ENCODE measurements at places on chromosomes 4 and X.

DNA sequence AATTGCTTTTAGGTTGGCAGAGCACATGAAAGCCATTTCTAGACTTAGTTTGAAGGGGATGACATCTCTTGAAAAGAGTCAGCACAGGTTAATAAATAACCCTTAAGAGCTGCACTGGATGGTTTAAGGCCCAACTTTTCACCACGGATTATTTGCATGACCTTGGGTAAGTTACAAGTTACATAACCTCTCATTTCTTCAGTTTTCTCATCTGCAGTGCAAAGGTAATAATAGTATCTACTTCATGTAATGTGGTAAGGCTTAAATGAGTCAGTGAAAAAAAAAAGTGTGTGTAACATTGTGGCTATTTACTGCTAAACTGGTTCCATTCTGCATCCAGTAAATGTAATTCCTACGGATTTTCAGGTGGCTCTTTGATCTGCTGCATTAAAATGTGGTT, 715.8 kb downstream of the CCSER1 start:
- no peak for DNase-seq

DNA sequence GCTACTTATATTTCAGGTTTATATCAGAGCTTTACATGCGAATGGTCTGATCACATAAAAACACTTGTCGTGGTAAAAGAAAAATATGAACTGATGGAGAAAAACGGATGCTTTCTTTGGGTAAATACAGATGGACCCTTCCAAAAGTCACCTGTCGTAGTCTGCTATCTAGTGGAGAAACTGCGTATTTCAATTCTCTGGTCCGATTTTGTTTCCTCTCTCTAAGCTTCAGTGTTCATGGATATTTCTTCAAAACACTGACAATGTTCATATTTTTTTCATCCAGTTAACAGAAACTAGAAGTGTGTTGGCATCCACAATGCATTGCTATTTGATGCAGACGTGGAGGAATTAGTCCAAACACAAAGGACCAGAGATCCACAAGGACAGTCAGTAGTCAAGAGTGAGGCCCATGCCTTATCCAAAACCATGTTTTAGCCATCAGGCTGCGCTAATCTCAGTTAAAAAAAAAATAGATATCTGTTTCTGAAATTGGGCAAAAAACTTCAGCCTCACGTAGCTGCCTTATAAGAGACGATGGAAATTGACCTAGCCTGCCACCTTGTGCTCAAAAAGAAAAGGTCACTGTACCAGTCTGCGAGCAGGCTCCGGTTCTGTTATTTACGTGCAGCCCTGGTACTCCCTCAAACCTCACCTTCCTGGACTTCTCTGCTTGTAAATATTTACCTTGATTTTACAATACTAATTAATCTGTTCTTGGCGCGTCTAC, 16.0 kb downstream of the MEPE start:
- no peak for DNase-seq

DNA sequence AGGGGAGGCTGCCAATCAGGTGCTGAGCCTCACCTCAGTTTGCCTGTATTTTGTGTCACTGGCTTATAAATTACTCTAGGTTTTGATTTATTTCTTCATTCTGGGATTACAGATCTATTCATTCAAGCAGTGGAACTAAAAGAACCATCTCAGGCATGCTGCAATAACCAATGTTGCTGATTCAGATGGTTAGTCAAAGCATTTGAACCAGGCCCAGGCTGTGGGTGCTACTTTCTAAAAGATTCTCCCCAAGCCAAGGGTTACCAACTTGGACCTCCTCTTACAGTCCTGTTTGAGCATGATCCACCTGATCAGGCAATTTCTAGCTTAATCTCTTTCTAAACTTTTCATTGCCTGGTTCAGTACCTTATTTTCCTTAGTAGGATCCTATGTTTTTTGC, 67.2 kb downstream of the TMEM131L start:
- DNase-seq: no peak

DNA sequence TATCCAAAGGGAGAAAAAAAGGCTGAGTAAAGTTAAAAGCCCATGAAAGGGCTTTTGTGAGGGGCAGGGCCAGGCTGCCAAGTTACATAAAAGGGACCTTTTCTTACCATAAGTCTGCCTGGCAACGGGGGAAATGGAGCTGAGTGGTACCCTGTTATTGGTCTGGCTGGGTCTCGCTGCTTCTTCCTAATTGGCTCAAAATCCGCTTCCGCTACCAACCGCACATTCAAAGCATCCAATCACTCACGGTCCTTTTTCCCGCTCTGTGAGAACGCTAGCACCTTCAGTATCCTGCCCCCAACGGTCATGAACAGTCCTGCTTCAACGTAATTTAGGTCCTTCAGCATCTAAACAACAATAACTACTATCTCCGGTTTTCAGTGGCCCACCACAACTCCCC, 611 bp downstream of the TEX11 start:
- DNase-seq: no peak

GRCh38 chr4:165524532-165525190, 145.9 kb downstream of the CPE start:
- DNase-seq: no peak

GRCh38 chr4:154406018-154406795, 85.4 kb downstream of the DCHS2 start:
- DNase-seq: no peak

- DNase-seq: no peak
Observed at GRCh38 chrX:48934581-48935300, 15.9 kb upstream of the PIM2 start.
